ENCODE measurements at places on chromosomes 4 and X.

GRCh38 chr4:19368800-19369199 is 882.9 kb upstream of the SLIT2 start:
- no peak for DNase-seq

- DNase-seq: no peak
These were observed 56.7 kb upstream of the HGFAC start for GRCh38 chr4:3384771-3385710.

GRCh38 chr4:144650311-144651005 is 4.5 kb downstream of the HHIP start:
- no peak for DNase-seq

GRCh38 chr4:82691431-82691830 is 107.2 kb downstream of the SCD5 start:
- no peak for DNase-seq

GRCh38 chrX:49053223-49054072 is 5.4 kb upstream of the CCDC120 start:
- DNase-seq: peak; percentile 92

GRCh38 chr4:7101692-7102515 is 34.0 kb upstream of the GRPEL1 start:
- DNase-seq: peak; percentile 87

DNA sequence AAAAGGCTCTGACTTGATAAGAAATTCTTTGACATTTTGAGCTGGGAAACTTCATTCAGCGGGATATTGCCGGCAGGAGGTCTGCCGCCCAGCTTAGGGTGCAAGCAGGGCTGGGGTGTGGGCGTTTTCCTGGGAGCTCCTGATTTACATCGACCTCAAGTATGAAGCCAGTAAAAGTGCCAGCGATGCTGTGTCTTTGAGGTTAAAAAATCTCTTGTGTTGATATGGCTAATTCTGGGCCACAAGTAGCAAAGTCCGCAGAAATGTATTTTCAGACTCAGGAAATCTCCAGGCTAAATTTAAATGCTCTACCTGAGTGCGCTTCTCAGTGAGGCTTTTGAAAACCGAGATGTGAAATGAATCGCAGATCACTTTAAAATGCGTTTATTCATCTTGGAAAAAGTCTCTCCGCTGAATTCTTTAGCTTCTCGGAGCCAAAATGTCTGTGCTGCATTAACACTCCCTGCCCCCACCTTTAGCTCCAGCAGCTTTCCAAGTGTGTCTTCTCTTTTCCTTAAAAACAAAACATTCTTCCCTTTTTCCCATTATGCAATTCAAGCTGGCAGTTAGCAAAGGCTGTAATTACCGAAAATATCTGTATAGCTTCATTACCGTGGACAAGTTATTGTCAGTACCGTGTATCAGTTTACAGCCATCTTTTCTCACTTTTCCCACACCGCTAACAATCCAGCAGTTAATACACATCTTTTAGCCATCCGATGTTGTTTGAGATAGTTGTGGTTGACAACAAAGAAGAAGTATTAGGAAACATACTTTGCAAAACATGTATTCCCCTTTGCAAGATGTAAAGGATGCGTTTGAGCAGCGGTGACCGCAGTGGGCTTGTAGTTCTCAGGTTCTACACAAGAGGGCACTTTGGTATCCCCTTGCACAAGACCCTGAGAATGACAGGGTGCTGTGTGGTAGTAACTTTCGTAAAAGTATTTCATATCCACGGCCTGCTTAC is 136.0 kb upstream of the STX18 start:
- peak; percentile 68 for DNase-seq

DNA sequence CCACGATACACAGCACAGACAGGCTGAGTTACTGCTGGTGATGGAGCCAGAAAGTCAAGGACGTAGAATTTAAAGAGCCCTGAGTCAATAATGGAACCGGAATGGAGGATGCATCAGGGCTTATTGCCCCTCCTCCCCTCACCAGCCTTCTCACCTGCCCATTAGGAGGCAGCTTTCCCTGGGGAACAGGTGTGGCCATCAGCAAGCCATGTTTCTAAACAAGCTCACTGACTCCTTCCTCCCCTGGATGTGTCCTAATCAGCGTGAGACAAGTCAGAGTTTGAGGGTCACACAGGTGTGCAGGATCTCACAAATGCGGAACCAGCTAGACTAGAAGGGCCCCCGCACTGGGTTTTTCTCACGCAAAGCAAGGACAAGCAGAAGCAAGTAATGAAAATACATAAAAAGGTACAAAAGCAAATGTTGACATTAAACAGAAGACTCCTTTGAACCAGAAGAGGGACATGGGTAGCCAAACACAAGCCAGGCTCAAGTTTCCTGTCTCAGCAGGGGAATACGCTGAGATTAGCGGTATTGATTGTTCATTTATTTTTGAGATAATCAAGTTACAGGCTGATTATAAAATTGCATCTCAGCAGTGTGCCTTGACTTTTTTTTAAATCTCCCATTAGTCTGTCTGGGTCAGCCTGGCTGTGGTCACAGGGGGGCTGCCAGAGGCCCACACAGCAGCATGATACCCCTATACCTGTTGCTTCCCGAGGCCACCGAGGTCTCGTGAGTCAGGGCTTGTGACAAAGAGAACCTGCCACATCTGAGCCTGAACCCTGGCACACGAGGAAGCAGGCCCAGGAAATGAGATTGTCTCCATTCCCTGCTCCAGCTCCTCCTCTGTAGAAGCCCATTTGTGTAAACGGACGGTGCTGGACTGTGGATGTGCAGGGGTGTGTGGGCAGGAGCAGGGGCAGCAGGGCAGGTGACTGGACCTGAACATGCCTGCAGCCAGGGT is 37.4 kb downstream of the CCKAR start:
- no peak for DNase-seq

- no peak for DNase-seq
These were observed 394.7 kb upstream of the ATOH1 start for GRCh38 chr4:93433840-93434239.

DNA sequence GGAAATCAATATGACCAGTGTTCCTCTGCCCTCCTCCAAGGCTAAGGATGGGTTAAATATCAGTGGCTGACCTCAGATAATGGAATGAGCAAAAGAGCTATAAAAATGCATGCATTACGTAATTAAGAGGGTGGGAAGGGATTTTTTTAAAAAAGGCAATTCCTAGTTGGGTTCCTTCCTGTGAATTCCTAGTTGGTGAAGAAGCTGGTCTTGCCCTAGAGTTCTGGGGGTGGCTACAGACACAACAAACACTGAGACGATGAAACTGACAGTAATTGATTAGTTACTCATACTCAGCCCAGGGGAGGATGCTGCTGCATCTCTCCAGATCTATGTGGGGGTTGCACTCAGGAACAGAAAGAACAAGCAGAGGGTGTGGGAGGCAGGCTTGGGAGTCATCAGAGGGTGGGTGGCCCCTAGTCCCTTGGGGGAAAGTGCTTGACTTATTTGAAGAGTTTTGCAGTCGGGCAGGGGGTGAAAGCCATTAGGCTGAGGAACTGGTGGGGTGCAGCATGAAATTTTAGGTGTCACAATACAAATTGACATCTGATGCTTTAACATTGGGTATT is 662.0 kb upstream of the FRG1 start:
- DNase-seq: no peak

GRCh38 chr4:144787365-144788258 is 141.7 kb downstream of the HHIP start:
- peak; percentile 68 for DNase-seq

- no peak for DNase-seq
These were observed 129.1 kb upstream of the PACRGL start for GRCh38 chr4:20570981-20571715.

- DNase-seq: peak; percentile 46
These were observed 157.5 kb upstream of the ATP6AP2 start for GRCh38 chrX:40423299-40423698.

- DNase-seq: no peak
These were observed 228.1 kb downstream of the THOC2 start for GRCh38 chrX:123504630-123505270.

DNA sequence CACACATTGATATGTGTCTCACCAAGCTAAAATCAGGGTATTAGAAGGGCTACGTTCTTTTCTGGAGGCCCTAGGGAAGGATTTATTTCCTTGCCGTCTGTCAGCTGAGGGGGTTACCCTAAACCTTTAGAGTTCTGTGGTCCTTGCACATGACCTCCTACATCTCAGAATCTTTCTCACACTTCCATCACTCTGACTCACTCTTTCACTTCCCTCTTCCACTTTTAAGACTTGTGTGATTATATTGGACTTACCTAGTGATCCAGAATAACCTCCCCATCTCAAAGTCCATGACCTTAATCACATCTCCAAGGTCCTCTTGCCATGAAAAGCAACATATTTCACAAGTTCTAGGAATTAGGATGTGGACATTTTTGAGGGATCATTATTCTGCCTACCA is 53.6 kb upstream of the FUNDC1 start:
- no peak for DNase-seq

Measured in neural progenitor cell (in vitro differentiated cells).